Naive thymus-derived CD4-positive, alpha-beta T cell (primary cell): ENCODE measurements at places on chromosomes 5 and 9. TPM values are rescaled to one million over a fixed set of nuclear protein-coding genes. Genes with fewer than 3 reads are reported as not detected.

SLC6A19 gene
- not detected for total RNA-seq

CNTNAP3B gene
- not detected for total RNA-seq

ABCA1 gene
- 0.38 and 0.58 TPM in 2 replicates for total RNA-seq

MEIKIN gene
- total RNA-seq: 2.3 TPM

GFRA3 gene
- not detected for total RNA-seq

NR5A1 gene
- 0.11 TPM for total RNA-seq

RUFY1 gene
- 61.4 TPM for total RNA-seq

UGT3A2 gene
- not detected for total RNA-seq

ORM2 gene
- total RNA-seq: not detected

PCDHGC3 gene
- 0.15 and 0.51 TPM in 2 replicates for total RNA-seq

TMEM252 gene
- total RNA-seq: not detected

KIF24 gene
- total RNA-seq: 0.15 TPM

TMOD1 gene
- total RNA-seq: 1.2 TPM

TXNDC8 gene
- total RNA-seq: not detected in 2 replicates

MUSK gene
- not detected in 2 replicates for total RNA-seq

CARD9 gene
- 1.1 TPM for total RNA-seq

CDKN2B gene
- total RNA-seq: not detected

CER1 gene
- not detected for total RNA-seq

ALDH1A1 gene
- 1.0 TPM for total RNA-seq

PTAR1 gene
- total RNA-seq: 59.0 and 60.2 TPM in 2 replicates

SPATA31C1 gene
- not detected in 2 replicates for total RNA-seq

CBY3 gene
- total RNA-seq: not detected

HTR4 gene
- total RNA-seq: not detected

C5orf52 gene
- total RNA-seq: not detected

SECISBP2 gene
- total RNA-seq: 48.3 and 55.0 TPM in 2 replicates

SAXO1 gene
- total RNA-seq: 0.27 TPM

OLFM1 gene
- 2.1 TPM for total RNA-seq

IRX1 gene
- not detected for total RNA-seq

AK8 gene
- total RNA-seq: not detected

EGFL7 gene
- total RNA-seq: 0.56 TPM

THBS4 gene
- 0.78 TPM for total RNA-seq

CDO1 gene
- total RNA-seq: not detected

MARCHF6 gene
- total RNA-seq: 85.4 and 92.4 TPM in 2 replicates

KIF20A gene
- not detected for total RNA-seq

THG1L gene
- total RNA-seq: 6.2 TPM

MARCOL gene
- total RNA-seq: not detected

PCDHB11 gene
- not detected for total RNA-seq

GNA14 gene
- not detected for total RNA-seq

CCL27 gene
- not detected for total RNA-seq

TMEFF1 gene
- total RNA-seq: not detected in 2 replicates

FOXD4 gene
- total RNA-seq: 0.22 TPM in 1 of 2 replicates, not detected in the other

BAAT gene
- not detected for total RNA-seq

CCNJL gene
- total RNA-seq: not detected

NR4A3 gene
- total RNA-seq: 20.2 TPM

IER5L gene
- 3.4 TPM for total RNA-seq

PLEKHG4B gene
- total RNA-seq: not detected in 2 replicates

PHF24 gene
- total RNA-seq: not detected

PHYHD1 gene
- total RNA-seq: 3.2 TPM

PCDHGA12 gene
- total RNA-seq: not detected

PHYKPL gene
- 107 TPM for total RNA-seq

PRLR gene
- total RNA-seq: 0.03 TPM

KCNIP1 gene
- not detected for total RNA-seq

SPATA6L gene
- total RNA-seq: 9.2 TPM

HMHB1 gene
- not detected for total RNA-seq

DBH gene
- 0.08 TPM for total RNA-seq

PCDHGA5 gene
- 0.34 and 0.41 TPM in 2 replicates for total RNA-seq
